ENCODE measurements at places on chromosomes 5 and 9. TPM values are rescaled to one million over a fixed set of nuclear protein-coding genes. Genes with fewer than 3 reads are reported as not detected.
A peak's percentile ranks its signal among the peaks of the same experiment; 100 is the strongest.

- no peak overlapping the region for H3K27ac ChIP-seq
- H3K4me1 ChIP-seq = no peaks in the 10 kb centered on the region
- no peak overlapping the region for H3K4me3 ChIP-seq
- DNase-seq = no peak
- no peaks in the 10 kb centered on the region for H3K36me3 ChIP-seq
These were observed 399.3 kb upstream of the CDH9 start for GRCh38 chr5:27437594-27438200.

The C5orf52 gene
- total RNA-seq = not detected

DNA sequence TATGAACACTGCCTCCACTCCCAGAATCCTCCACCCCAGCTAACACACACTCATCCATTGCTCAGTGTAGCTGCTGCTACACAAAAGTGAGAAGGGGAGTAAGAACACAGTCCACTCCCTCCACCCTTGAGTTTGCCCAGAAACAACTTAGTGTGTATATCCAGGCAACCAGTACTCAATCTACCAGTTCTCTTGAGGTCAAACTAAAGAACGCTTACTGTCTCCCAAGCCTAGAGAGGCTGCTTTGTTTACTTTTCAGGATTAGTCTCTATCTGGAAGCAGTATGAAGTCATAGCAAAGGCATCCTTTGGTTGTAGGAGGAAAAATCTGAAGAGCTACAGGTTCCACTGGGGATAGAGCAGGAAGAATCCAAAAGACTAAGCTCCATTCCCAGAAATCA, 296.3 kb downstream of the KCNN2 start:
- no peak for DNase-seq
- H3K4me1 ChIP-seq = no peaks in the 10 kb centered on the region
- no peak overlapping the region for H3K27ac ChIP-seq
- no peak overlapping the region for H3K4me3 ChIP-seq

The TIFAB gene
- total RNA-seq = not detected

The SPOUT1 gene
- total RNA-seq = 75.4 TPM

The KCNMB1 gene
- not detected for total RNA-seq

DNA sequence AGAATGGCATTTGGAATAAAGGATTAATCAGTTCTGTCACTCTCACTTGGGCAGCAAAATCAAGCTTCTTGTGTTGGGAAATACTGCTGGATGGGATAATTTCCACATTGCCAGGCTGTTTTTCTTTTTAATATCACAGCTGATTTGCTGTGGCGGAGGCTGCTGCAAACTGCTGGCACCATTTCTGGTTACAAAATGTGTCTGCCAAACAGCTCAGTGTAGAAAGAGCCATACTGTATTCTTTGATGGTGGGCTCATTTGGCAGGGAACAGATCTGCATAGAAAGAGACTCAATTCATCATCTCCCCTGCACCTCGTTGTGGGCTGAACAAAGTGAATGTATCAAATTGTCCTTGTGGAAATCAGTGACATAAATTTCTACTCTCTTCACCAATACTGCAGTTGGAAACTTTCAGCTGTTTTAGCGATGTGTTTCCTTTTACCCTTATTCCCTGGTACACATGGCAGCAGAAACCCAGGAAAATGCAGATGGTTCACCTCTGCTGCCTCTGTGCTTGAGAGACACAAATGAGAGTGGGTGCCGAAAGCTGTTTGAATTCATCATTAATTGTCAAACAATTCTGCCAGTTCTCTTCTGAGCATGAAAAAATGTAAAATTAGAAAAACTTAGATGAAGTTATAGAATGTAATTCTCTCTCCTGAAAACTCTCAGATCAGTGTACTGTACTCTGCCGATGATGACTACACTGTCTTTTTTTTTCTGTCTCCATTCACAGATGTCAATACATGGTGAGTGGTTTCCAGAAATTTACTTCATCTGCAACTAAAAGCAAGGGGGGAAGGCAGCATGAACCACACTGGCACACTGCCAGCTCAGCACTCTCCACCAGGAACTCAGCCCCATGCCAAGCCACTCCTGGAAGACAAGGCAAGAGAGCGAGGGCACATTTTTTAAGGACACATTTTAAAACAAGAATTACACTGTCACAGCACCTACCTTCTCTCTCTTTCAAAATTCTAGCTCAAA, 75.0 kb downstream of the HMHB1 start:
- no peak overlapping the region for H3K4me3 ChIP-seq
- H3K27ac ChIP-seq = no peak overlapping the region
- H3K36me3 ChIP-seq = no peaks in the 10 kb centered on the region

GRCh38 chr5:178234121-178234749, 1.6 kb upstream of the PHYKPL start:
- no peaks in the 10 kb centered on the region for H3K27me3 ChIP-seq
- peaks cover 21% of the 10 kb centered on the region for H3K36me3 ChIP-seq
- peak overlapping the region; percentile 72 for H3K27ac ChIP-seq
- no peak overlapping the region for H3K4me3 ChIP-seq
- no peak for DNase-seq

DNA sequence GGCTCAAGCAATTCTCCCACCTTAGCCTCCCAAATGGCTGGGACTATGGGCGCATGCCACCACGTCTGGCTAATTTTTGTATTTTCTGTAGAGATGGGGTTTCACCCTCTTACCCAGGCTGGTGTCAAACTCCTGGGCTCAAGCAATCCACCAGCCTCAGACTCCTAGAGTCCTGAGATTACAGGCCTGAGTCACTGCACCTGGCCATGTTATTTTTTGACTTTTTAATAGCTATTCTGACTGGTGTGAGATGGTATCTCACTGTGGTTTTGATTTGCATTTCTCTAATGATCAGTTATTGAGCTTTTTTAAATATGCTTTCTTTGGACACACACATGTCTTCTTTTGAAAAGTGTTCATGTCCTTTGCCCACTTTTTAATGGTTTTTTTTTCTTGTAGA, 38.2 kb downstream of the FBXW2 start:
- peaks cover 7% of the 10 kb centered on the region for H3K4me1 ChIP-seq
- H3K4me3 ChIP-seq = no peak overlapping the region
- H3K27me3 ChIP-seq = no peaks in the 10 kb centered on the region
- no peak overlapping the region for H3K27ac ChIP-seq

- no peak for DNase-seq
- no peak overlapping the region for H3K4me3 ChIP-seq
- no peaks in the 10 kb centered on the region for H3K27me3 ChIP-seq
- H3K36me3 ChIP-seq = no peaks in the 10 kb centered on the region
- no peak overlapping the region for H3K27ac ChIP-seq
- no peaks in the 10 kb centered on the region for H3K4me1 ChIP-seq
These were observed 862.8 kb downstream of the TAF11L14 start for GRCh38 chr5:18497089-18497488.

The RAI14 gene
- total RNA-seq = not detected

GRCh38 chr5:78373231-78373630, 12.8 kb downstream of the SCAMP1 start:
- H3K27ac ChIP-seq = no peak overlapping the region
- peaks cover 2% of the 10 kb centered on the region for H3K36me3 ChIP-seq
- H3K4me3 ChIP-seq = no peak overlapping the region
- H3K27me3 ChIP-seq = no peaks in the 10 kb centered on the region
- H3K4me1 ChIP-seq = no peaks in the 10 kb centered on the region

The SPTLC1 gene
- 50.2 TPM for total RNA-seq

DNA sequence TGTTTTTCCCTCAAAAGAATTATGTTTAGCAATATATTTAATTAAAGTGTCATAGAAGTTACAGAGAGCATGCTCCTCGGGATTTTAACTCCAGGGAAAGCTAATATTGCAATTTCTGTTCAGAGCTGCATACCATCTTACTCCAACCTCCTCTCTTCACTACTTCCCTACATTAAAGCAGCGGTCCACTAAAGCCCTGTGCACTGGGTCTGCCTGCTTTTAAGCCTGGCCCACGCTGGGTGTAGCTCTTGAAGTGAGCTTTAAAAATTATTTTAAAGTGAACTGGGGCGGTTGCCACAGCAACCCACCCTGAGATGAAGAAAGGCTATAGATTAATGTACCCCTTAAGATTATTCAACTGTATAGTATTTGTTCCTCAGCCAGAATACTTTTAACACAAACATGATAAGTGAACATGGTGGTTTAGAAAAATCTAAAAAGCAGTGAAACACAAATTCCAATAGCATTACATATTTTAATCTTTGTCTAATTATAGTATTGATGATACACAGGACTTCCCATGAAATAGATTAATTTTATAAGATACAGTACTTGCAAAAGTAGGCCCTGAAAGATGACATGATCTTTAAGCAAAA, 3.9 kb upstream of the MEF2C start:
- peaks cover 21% of the 10 kb centered on the region for H3K4me1 ChIP-seq
- H3K27ac ChIP-seq = no peak overlapping the region
- H3K4me3 ChIP-seq = no peak overlapping the region
- peaks cover 85% of the 10 kb centered on the region for H3K27me3 ChIP-seq
- DNase-seq = no peak
- H3K36me3 ChIP-seq = no peaks in the 10 kb centered on the region

The FCN2 gene
- total RNA-seq = not detected

The SLC22A4 gene
- total RNA-seq = not detected

DNA sequence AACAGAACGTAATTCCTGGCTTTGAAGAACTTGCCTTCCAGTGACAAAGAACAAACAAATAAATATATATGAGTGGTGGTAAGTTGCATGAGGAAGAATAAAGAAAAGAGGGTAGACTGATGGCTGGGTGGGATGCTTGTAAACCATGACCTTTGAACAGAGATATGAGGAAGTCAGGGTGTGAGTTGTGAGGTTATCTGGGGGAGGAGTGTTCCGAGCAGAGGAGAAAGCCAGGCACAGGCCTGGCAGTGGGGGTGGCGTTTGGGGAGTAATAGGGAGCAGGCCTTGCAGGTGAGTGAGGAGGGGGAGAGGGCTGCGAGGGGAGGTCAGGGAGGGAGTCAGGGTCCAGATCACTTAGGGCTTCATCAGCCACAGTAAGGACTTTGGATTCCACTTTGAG, 213.4 kb downstream of the PTTG1 start:
- H3K36me3 ChIP-seq = no peaks in the 10 kb centered on the region
- no peak for DNase-seq
- no peak overlapping the region for H3K27ac ChIP-seq
- H3K27me3 ChIP-seq = peaks cover 2% of the 10 kb centered on the region
- H3K4me3 ChIP-seq = no peak overlapping the region

The ARHGEF28 gene
- 0.14 TPM for total RNA-seq

DNA sequence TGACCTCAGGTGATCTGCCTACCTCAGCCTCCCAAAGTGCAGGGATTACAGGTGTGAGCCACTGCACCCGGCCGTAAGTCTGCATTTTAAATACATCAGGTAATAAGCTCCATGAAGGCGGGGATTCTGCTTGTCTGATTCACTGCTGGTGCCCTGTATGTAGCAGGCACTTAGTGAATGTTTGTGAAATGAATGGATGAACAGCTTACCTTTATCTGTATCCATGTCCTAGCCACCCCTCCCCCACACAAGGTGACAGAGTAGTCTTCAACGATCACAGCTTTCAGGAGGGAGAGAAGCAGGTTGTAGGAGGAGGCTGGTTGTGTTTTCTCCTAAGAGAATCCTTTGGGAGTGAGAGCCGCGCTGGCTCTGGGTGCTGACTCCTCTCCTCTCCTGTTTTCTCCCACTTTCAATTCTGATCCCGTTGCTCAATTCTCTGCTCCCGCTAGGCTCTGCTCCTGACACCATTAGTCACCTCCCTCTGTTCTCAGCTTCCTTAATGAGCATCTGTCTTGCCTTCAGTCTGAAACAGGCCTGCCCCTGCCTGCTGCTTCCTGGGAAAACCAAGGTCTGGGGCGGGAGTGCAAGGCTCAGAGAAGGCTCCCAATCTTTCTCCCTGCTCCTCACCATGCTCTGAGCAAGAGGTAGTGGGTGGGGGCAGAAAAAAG, 88.8 kb upstream of the CTNNA1 start:
- H3K4me1 ChIP-seq = peaks cover 27% of the 10 kb centered on the region
- no peak overlapping the region for H3K4me3 ChIP-seq
- H3K27ac ChIP-seq = no peak overlapping the region
- no peaks in the 10 kb centered on the region for H3K36me3 ChIP-seq
- H3K27me3 ChIP-seq = peaks cover 94% of the 10 kb centered on the region

DNA sequence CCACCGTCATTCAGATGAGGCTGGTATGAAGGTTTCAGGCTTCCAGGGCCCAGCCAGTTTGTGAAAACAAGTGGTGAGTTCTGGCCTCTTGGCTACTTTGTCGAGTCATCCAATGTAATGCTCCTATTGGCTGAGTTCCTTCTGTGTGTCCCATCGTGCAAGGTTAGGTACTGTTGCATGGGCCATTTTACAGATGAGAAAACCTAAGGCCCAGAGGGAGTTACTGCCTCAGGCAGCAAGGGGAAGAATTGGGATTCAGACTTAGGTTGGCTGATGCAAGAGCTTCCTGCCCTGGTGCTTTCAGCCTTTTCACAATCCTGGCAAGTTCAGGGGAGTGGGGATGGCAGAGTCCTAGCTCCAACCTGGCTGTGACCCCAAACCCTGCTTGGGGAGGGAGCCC, 17.4 kb upstream of the PITX1 start:
- H3K27me3 ChIP-seq = peaks cover 73% of the 10 kb centered on the region
- H3K4me1 ChIP-seq = peaks cover 6% of the 10 kb centered on the region
- peaks cover 1% of the 10 kb centered on the region for H3K36me3 ChIP-seq
- DNase-seq = no peak
- H3K4me3 ChIP-seq = no peak overlapping the region

DNA sequence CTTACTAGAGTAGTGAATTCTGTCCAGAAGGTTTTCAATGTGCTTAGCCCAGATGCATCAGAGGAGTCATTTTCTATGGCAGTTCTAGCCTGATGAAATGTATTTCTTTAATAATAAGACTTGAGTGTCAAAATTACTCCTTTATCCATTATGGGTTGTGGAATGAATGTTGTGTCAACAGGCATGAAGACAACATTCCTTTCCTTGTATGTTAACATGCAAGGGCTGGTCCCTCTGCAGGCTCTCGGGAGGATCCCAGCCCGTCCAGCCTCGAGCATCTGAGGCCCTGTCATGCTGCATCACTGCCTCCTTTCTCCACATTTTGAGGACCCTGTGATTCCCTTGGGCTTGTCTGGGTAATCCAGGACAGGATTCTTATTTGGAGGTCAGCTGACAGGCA, 42.9 kb upstream of the FAM120AOS start:
- peaks cover 20% of the 10 kb centered on the region for H3K4me1 ChIP-seq
- no peak overlapping the region for H3K4me3 ChIP-seq
- DNase-seq = no peak
- H3K27ac ChIP-seq = no peak overlapping the region

The SLC25A2 gene
- 1.3 TPM for total RNA-seq

Data from activated naive CD8-positive, alpha-beta T cell treated with anti-CD3 and anti-CD28 coated beads, Interleukin-2, amount 10 ng/mL, durations not matched to agents 7 days and 5 days (primary cell).